ENCODE measurements at places on chromosomes 12 and 14.
A peak's percentile ranks its signal among the peaks of the same experiment; 100 is the strongest.

DNA sequence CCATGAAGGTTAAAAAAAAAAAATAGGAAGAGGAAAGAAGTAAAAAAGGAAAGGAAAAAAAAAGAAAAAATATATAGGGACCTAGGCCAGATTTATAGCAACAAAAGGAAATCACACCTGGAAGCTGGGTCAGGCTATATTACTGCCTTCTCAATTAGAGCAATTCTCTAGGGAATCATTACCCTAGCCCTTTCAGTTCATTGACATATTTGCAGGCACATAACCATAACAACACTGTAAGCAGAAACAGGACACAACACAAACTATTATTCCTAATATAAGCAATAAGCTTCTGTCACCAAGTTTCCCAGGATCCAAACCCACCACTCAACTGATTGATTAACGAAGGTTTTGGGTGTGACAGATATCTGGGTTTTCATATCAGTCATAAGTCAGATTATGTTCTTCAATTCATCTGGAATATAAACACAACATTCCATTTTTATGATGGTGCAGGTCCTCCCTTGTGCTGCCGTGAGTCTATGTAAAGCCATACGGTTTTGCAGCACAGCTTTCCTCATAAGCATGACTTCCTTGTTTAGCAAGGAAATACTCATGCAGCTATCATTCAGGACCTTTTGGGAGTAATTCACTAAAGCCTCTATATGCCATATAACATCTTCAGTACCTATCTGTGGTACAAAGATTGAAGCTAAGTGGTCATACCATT, 4.2 kb downstream of the PCNX4 start:
- no peak for DNase-seq

DNA sequence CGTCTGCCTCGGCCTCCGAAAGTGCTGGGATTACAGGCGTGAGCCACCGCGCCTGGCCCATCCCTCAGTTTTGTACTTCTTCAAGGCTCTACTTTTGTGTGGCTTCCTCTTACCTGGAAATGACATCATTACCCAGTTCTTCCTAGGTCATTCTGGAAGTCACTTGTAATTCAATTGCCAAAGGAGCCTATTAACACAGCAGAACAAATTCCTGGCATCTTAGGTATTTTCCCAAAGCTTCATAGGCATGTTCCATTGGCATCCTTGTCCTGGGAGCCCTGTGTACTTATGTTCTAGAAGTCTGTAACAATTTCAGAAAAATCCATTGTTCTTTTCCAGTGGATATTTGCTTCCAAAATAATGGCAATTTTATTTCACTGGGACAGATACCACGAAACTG, 60.6 kb downstream of the DAAM1 start:
- peak; percentile 51 for DNase-seq

DNA sequence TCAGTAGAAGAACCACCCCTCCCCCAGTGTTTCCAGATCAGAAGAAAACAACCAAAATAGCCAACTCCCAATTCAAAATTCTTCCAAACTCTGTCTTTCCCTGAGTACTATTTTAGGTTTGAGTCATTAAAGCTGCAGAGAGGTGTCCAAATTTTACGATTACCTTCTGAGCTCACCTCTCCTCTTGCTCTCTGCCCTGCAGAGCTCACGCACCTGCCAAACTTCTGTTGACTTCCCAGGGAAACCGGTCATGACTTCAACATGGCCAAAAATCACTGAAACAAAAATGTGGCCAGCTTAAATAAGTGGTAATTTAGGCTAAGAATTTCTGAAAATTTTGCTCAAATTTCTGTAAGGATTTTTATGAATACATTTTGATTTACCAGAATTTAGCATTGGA, 70.9 kb upstream of the OTX2 start:
- no peak for DNase-seq

GRCh38 chr12:41903014-41903708, 241.5 kb downstream of the GXYLT1 start:
- DNase-seq: no peak

GRCh38 chr12:272942-273341, 10.3 kb upstream of the SLC6A13 start:
- no peak for DNase-seq

- no peak for DNase-seq
Observed at GRCh38 chr12:71164166-71164565, 6.4 kb upstream of the TSPAN8 start.

DNA sequence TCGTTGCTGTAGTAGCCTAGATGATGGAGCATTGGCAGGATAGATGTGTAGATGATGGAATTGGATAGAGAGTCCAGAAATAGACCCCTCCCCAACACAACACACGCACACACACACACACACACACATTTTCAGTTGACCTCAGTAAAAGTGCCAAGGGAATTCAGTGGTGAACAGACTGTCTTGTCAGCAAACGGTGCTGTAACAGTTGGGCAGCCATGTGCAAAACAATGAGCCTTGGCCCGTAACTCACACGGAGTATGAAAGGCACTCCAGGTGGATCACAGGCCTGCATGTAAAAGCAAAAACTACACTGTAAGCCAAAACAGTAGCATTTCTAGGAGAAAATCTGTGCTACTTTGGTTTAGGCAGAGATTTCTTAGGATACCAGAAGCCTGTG, 87.8 kb downstream of the DDX51 start:
- DNase-seq: no peak
